Peyer's patch (tissue), 4 donors: ENCODE measurements at places on chromosomes 1 and 21. TPM values are rescaled to one million over a fixed set of nuclear protein-coding genes. Genes with fewer than 3 reads are reported as not detected.

Gene PTPRC
- 16.5 TPM for total RNA-seq

DNA sequence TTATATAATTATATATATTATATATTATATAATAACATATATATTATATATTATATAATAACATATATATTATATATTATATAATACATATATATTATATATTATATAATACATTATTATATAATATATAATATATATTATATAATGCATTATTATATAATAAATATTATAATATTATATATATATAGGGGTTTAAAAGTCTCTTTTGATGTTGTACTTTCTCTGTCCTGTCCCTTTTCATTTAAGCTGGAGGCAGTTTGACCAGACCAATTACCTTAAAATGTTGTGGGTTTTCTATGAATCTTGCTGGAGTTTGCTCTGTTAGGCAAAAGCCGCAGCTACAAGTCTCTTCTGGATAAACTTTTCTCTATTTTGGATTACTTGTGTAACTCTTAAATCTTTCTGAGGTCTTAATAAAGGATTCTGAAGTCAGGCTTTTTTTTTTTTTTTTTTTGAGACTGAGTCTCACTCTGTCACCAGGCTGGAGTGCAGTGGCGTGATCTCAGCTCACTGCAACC lies 22.2 kb upstream of the KIF1B start:
- no peak for DNase-seq

Gene DPM3
- total RNA-seq = 55.7 TPM

DNA sequence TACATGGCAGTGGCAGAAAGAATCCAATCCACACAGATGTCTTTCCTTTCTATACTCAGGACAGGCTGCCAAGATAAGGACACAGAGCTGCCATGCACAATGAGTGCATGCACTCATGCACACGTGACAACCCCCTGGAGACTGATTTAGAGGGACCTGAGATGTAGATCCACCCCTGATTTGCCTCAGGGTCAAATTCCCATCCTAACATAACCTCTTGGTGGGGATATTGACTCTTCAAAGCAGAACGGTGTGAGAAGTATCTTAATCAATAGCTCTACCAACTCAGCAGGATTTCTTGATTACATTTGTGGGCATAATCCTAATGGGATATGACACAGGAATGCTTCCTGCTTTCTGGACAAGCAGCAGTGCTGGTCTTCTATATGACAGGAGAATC lies 125.2 kb upstream of the DSCAM start:
- DNase-seq = no peak

Gene SCP2
- total RNA-seq = 208 TPM

GRCh38 chr1:77228836-77229235 lies 9.6 kb upstream of the PIGK start:
- no peak for DNase-seq

GRCh38 chr21:45833414-45833813 lies 148.2 kb upstream of the COL6A1 start:
- DNase-seq = no peak

Gene LYST
- 68.5 TPM for total RNA-seq

GRCh38 chr1:43970911-43971310 lies 1.1 kb downstream of the DPH2 start:
- DNase-seq = no peak

- DNase-seq = no peak
Measured at GRCh38 chr1:226678701-226679100, 60.4 kb downstream of the ITPKB start.

DNA sequence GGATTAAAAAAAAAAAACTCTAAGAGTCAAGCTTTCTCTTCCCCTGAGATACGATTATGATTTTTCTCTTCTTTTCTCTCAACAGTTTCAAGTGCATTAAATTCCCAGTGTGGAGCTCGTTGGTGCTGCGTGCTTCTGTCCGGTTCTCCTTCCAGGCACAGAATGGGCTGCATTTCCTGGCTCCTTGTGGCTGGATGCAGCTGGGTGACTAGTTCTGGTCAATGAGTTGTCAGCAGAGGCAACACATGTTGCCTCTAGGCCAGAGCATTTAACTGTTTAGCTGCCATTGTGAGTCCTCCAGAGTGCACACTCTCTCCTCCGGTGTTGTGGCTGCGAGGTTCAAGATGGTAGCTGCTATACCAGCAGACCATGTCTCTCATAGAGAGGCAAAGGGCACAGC lies 312.9 kb downstream of the RRAGC start:
- DNase-seq = no peak

DNA sequence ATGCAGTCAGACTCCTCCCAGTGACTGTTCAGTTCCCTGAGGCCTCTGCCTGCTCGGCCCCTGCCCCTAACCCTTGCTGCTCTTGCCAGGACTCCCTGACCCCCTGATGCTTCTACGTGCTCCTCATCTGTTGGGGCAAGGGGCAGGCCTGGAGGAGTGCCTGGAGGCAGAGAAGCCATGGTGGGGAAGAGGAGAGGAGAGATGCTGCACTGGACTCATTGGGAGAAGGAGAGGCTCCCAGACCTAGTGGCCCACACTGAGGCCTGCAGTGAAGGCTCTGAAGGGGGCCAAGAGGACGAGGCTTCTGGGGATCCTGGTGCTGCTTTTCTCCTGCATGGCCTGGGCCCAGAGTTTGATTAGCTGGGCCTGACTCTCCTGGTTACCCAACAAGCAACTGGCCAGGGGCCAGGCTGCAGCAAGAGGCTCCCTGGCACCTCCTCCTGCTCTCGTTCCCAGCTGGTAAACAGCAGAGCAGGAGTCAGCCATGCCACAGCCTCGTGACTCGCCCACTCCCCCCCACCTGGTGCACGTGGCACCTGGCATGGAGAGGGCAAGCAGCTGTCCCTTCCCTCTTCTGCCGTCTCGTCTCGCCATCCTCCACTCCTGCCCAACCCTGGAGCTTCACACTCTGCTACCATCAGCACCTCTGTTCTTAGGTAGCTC lies 847 bp upstream of the RORC start:
- peak; percentile 90 for DNase-seq

- DNase-seq = no peak
Measured at GRCh38 chr1:118118873-118119463, 66.1 kb downstream of the SPAG17 start.

GRCh38 chr1:6502000-6502891 lies 10.8 kb upstream of the PLEKHG5 start:
- DNase-seq = no peak

DNA sequence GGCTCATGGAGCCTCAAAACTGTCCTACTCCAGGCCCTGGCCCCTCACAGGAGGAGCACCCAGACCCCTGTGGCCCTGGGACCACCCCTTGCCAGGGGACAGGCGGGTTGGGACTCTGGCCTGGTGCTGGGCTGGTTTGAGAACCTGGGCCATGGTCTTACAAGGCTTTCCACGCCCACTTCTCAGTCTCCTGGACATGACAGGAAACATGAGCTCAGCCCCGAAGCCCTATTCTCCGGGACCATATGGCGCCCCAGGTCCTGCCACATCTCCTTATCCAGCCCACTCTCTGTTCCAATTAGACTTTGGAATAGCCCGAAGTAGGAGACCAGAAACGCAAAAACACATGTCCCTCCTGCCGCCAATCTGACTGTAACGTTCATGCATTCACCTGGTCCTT lies 47.9 kb downstream of the KCNAB2 start:
- no peak for DNase-seq

Gene KIAA1614
- total RNA-seq = 0.35 TPM

Gene COA6
- 11.7 TPM for total RNA-seq

DNA sequence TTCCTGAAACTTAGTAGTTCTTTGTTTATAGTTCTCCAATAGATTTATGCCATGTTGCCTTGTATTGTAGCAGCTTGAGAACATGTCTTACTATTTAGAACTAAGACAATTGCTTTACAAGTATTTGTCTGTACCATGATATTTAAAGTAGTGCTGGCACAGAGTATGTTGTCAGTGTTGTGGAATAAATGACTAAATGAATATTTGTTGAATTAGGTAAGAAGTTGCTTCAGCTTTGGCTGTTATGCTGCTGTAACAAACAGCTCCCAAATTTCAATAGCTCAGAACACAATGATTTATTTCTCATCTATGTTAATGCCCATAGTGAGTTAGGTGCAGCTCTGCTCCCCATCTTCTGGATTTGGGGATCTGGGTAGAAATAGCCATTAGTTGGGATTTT lies 90.2 kb upstream of the VCAM1 start:
- no peak for DNase-seq

DNA sequence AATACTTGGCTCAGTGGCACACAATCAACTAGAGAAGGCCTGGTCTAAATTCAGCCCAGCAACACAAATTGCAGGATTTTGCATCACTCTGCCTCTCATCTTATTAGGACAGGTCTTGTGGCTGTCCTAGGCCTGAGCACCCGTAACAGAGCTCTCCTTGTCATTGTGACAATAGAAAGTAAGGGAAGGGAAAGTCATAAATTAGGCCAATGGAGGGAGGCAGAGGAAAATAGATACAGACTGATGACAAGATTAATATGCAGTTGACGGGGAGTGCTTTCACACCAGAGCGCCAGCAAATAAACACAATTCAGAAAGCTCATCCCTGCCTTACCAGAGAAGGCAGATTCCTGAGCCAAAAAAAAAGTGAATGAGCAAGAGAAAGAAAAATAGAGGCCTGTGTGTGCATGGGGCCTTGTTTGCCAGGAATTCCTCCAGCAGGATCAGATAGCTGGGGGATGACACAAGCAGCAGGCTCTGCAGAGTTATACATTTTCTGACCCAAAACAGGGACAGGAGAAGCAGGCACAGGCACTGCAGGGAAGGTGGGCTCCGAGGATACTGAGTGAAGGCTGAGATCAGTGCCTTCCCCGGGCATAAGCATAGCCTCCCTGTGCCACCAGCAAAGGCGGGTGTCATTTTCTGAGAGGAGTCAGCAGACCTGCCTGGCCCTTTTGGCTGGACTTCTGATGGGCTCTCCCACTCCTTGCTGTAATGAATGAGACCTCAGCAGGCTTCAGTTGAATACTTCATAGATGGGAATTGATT lies 110.0 kb upstream of the SPAG17 start:
- no peak for DNase-seq

Gene SPRR1A
- total RNA-seq = not detected

Gene ADAMTS4
- 0.18 TPM for total RNA-seq

GRCh38 chr1:234827181-234827580 lies 217.2 kb upstream of the IRF2BP2 start:
- no peak for DNase-seq

- DNase-seq = no peak
Measured at GRCh38 chr1:187433598-187433997, 604.8 kb downstream of the PLA2G4A start.

DNA sequence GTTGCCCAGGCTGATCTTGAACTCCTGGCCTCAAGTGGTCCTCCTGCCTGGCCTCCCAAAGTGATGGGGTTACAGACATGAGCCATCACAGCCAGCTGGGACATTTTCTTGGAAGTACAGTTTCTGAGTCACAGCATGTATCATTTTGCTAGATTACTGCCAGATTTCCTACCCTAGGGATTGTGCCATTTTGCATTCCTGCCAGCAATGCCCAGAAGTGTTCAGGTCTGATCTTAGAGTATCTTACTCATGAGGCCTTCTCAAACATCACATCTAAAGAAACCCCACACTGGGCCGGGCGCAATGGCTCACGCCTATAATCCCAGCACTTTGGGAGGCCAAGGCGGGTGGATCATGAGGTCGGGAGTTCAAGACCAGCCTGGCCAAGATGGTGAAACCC lies 10.2 kb downstream of the BMP8A start:
- DNase-seq = no peak

DNA sequence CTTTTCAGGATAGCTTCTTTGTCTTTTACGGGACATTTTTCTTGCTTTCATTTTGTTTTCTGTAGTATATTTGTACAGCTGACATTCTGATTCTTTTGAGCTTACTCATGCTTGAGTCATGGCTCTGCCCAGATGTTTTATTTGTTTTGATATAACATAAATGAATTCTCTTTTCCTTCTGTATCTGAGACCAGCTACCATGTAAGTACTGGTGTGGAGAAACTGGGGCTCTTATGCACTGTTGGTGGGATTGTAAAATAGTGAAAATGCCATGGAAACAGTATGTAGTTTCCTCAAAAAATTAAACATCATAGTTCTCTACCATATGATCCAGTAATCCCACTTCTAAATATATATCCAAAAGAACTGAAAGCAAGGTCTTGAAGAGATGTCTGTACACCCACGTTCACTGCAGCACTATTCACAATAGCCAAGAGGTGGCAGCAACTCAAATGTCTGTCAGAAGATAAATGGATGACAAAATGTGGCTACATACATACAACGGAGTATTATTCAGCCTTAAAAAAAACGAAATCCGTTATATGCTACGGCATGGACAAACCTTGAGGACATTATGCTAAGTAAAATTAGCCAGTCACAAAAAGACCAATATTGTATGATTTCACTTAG lies 61.4 kb downstream of the EIF2B3 start:
- no peak for DNase-seq

GRCh38 chr1:109447524-109447923 lies 18.8 kb upstream of the SYPL2 start:
- no peak for DNase-seq

Gene DISC1
- total RNA-seq = 3.6 TPM

Gene KIF26B
- total RNA-seq = 0.83 TPM

DNA sequence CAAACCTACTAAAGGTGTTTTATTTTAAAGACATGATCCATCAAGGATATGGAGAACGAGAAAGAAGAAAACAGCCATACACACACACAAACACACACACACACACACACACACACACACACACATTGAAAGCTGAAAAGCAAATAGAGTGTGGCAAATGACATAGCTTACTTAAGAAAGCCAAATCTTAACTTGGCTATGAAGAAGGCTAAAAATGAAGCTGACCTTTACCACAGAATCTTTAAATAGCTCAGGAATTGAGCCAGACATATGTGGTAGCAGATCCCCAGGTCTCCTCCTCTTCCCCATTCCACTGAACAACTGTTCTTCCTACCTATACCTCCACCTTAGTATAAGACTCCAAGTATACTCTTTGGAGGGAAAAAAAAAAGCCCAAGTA lies 185.6 kb downstream of the CLEC20A start:
- no peak for DNase-seq

GRCh38 chr1:94236013-94236491 lies 1.3 kb downstream of the ARHGAP29 start:
- no peak for DNase-seq

DNA sequence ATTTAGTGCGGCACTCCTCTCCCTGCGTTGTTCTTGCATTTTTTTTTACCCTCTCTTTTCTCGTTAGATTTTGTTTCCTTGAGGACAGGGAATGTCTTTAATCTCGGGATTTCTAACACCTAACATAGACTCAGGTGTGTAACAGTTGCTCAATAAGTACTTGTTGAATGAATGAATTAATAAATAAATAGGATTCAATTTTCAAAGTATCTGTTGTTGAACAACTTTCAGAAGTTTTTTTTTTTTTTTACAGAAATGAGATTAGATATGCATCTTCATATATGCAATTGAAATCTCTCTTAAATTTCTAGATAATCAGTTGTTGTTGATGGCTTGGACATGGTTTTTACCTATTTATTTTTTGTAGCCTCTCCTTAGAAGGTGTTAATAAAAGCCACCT lies 83.1 kb downstream of the ROR1 start:
- DNase-seq = no peak
